ENCODE measurements at places on chromosomes 3 and 15. TPM values are rescaled to one million over a fixed set of nuclear protein-coding genes. Genes with fewer than 3 reads are reported as not detected.

Gene EXD1
- not detected for total RNA-seq

Gene ONECUT1
- total RNA-seq = 14.1 TPM

Gene ARHGAP31
- total RNA-seq = 2.4 TPM

DNA sequence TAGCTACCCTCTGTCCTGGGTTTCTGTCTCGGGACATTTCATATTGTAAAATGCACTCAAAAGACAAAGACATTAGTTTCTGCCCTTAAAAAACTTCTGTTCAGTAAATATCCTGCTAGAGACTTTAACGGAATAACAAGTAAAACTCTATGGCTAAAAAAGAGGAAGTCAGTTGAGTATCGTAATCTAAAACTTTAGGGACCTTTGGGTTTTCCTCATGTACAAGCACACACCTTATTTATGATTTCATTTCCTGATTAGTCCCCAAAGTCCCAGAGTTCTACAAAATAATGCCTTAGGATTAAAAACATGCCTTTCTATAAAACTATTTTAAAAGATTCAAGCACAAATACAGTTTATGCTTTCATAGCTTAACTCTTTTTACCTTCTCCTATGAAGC is 585.9 kb downstream of the UNC13C start:
- no peaks in the 10 kb centered on the region for H3K27me3 ChIP-seq
- DNase-seq = no peak
- no peak overlapping the region for H3K4me3 ChIP-seq
- no peaks in the 10 kb centered on the region for H3K36me3 ChIP-seq
- no peak overlapping the region for H3K27ac ChIP-seq
- H3K4me1 ChIP-seq = no peaks in the 10 kb centered on the region

GRCh38 chr15:69535101-69535638 is 82.6 kb downstream of the RPLP1 start:
- H3K27ac ChIP-seq = no peak overlapping the region
- no peaks in the 10 kb centered on the region for H3K27me3 ChIP-seq
- DNase-seq = no peak
- H3K4me1 ChIP-seq = peaks cover 13% of the 10 kb centered on the region
- no peak overlapping the region for H3K4me3 ChIP-seq
- no peaks in the 10 kb centered on the region for H3K36me3 ChIP-seq

DNA sequence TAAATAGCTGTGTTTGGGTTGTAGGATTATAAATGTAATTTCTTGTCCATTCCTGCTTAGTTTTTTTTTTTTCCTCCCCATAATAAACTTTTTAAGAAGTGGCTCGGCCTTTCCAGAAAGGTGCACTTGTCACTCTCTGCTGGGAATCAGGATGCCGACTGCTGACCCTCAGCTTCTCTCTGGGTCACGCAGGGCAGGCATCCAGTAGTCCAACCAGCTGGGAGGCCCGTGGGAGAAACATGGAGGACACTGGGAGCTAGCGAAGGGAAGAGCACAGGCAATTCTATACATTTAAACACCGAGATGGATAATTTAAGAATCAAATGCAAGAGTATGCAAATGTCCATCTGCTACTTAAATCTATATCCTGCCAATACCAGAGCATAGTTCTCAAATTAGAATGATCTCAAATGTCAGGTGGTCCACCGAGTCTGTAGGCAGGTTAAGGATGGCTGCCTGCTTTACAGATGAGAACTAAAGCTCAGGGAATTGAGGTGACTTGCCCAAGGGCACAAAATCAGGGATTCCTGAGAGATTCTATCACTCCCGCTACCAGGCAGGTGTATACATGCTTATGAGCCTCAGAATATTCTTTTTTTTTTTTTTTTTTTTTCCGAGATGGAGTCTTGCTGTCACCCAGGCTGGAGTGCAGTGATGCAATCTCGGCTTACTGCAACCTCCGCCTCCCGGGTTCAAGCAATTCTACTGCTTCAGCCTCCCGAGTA is 64.5 kb downstream of the DAPK2 start:
- no peak for DNase-seq
- no peaks in the 10 kb centered on the region for H3K27me3 ChIP-seq
- no peaks in the 10 kb centered on the region for H3K36me3 ChIP-seq
- no peak overlapping the region for H3K4me3 ChIP-seq
- H3K27ac ChIP-seq = no peak overlapping the region
- no peaks in the 10 kb centered on the region for H3K4me1 ChIP-seq

DNA sequence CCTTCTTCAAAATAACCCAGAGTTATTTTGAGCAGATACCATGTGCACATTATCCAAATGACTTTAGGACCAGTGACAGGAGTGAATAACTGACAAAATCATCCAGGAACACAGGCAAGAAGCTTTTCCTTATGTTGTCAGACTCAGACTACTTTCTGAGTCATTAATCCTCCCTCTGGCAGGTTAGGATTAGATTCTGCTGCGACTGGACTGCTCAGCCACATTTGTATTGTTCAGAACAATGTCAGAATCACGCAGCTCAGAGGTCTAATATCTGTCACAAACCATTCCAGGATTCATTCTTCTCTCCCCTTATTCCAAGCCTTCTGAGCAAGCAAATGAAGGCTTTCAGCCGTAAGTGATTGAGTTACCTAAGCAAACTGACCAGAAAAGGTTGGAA is 34.8 kb upstream of the FAM174B start:
- no peak for DNase-seq
- H3K36me3 ChIP-seq = peaks cover 24% of the 10 kb centered on the region
- H3K27ac ChIP-seq = no peak overlapping the region
- H3K4me1 ChIP-seq = no peaks in the 10 kb centered on the region
- no peaks in the 10 kb centered on the region for H3K27me3 ChIP-seq

Gene PLD1
- total RNA-seq = 1.5 TPM

DNA sequence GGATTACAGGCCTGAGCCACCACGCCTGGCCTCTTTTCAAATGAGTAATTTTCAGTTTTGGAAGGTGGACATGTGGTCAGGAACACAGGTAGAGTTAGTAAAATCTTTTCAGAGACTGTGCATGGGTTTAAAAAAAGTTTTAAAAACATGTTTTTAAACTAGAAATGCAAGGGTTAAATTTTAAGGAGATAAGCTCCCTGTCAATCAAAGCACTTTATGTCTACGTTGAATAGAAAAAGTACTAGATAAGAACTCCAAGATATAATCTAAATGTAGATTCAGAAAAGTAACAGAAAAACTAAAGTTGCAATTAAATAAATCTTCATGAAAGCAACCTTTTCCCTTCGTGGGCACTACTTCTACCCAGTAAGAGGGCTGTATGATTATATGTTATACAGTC is 131.7 kb downstream of the CLASP2 start:
- H3K27me3 ChIP-seq = no peaks in the 10 kb centered on the region
- H3K36me3 ChIP-seq = peaks cover 33% of the 10 kb centered on the region
- H3K4me1 ChIP-seq = peaks cover 6% of the 10 kb centered on the region

- H3K27me3 ChIP-seq = no peaks in the 10 kb centered on the region
- H3K4me1 ChIP-seq = no peaks in the 10 kb centered on the region
- no peak overlapping the region for H3K4me3 ChIP-seq
- no peak overlapping the region for H3K27ac ChIP-seq
- H3K36me3 ChIP-seq = peaks cover 10% of the 10 kb centered on the region
- DNase-seq = no peak
Measured at GRCh38 chr15:72566973-72567372, 87.5 kb upstream of the GOLGA6B start.

Gene CPLX3
- total RNA-seq = not detected

Gene CLDN11
- total RNA-seq = 2.4 TPM

Gene LRRIQ4
- 0.26 TPM for total RNA-seq

Gene THRB
- total RNA-seq = 8.6 TPM

- no peak for DNase-seq
- no peak overlapping the region for H3K27ac ChIP-seq
- H3K4me1 ChIP-seq = no peaks in the 10 kb centered on the region
- no peak overlapping the region for H3K4me3 ChIP-seq
- H3K36me3 ChIP-seq = peaks cover 19% of the 10 kb centered on the region
- no peaks in the 10 kb centered on the region for H3K27me3 ChIP-seq
Measured at GRCh38 chr3:186070996-186071395, 37.9 kb downstream of the ETV5 start.

DNA sequence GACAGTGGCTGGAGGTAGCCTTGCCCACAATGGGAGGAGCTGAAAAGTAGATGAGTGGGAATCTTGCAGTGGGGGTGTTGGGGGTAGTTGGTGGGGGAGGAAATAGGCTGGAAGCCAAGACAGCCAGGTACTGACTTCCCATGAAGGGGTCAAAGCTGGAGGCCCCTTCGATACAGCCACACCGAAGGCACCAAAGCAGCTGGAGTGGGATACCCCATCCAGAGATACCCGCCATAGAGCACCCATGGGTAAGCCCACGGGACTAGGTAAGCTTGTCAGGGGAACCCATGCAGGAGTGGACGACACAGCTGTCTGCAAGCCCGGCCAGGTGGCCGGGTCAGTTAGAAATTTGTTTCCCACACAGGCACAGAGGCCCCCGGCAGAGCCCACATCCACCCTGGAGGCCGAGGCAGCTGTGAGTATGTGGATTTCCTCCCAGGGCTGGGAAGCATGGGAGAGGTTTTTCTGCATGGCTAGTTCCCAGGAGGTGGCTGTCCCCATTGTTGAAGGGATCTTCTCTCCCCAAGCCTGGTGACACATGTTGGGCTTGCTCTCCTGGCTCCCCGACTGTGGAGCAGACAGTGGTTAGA is 28.6 kb downstream of the PRR23E start:
- H3K27me3 ChIP-seq = no peaks in the 10 kb centered on the region
- DNase-seq = no peak
- no peak overlapping the region for H3K4me3 ChIP-seq

GRCh38 chr3:127393131-127393820 is 105.4 kb upstream of the PRR20G start:
- DNase-seq = no peak
- H3K4me1 ChIP-seq = peaks cover 3% of the 10 kb centered on the region
- no peak overlapping the region for H3K27ac ChIP-seq
- H3K36me3 ChIP-seq = no peaks in the 10 kb centered on the region
- H3K4me3 ChIP-seq = no peak overlapping the region
- no peaks in the 10 kb centered on the region for H3K27me3 ChIP-seq

Gene CTXN2
- 0.11 TPM for total RNA-seq

- no peak for DNase-seq
- no peaks in the 10 kb centered on the region for H3K4me1 ChIP-seq
- peaks cover 10% of the 10 kb centered on the region for H3K36me3 ChIP-seq
Measured at GRCh38 chr3:130748467-130748861, 1.8 kb upstream of the PIK3R4 start.

Gene FRMD5
- total RNA-seq = 3.8 TPM

Gene UROC1
- total RNA-seq = not detected

- no peaks in the 10 kb centered on the region for H3K27me3 ChIP-seq
- H3K4me3 ChIP-seq = no peak overlapping the region
- H3K27ac ChIP-seq = no peak overlapping the region
- no peak for DNase-seq
- H3K36me3 ChIP-seq = no peaks in the 10 kb centered on the region
Measured at GRCh38 chr3:2236203-2236602, 137.5 kb downstream of the CNTN4 start.

Gene CERS3
- total RNA-seq = 1.3 TPM

Gene NBEAL2
- 50.4 TPM for total RNA-seq

Gene ZNF501
- 4.9 TPM for total RNA-seq

GRCh38 chr15:80547264-80547663 is 143.1 kb downstream of the ARNT2 start:
- H3K4me1 ChIP-seq = 0 out of 2 replicates have a peak, but pooled peaks cover 2% of the 10 kb centered on the region
- no peak for DNase-seq
- no peaks in the 10 kb centered on the region for H3K36me3 ChIP-seq
- H3K4me3 ChIP-seq = no peak overlapping the region

DNA sequence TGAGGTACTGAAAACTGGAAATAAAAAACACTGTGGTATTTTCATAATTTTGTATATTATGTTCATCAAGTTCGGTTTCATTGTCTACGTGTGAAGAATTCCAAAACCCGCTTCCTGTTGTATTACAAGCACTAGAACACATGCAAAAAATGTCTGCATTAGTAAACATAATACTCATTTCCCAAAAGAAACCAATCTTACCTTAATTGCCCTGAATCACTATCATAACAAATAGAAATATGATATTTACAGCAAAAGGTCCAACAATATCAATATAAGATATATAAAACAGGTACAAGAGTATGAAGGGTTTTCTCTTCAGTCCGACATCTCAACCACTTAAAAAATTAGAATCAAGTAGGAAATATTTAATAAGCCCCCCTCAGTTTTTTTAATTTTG is 26.3 kb upstream of the GP5 start:
- H3K4me1 ChIP-seq = no peaks in the 10 kb centered on the region
- no peak for DNase-seq
- no peaks in the 10 kb centered on the region for H3K27me3 ChIP-seq
- peaks cover 16% of the 10 kb centered on the region for H3K36me3 ChIP-seq
- H3K27ac ChIP-seq = no peak overlapping the region

Gene SCAANT1
- total RNA-seq = not detected

GRCh38 chr15:78280319-78281072 is 16.1 kb downstream of the DNAJA4 start:
- no peak overlapping the region for H3K27ac ChIP-seq
- H3K4me1 ChIP-seq = no peaks in the 10 kb centered on the region
- no peak overlapping the region for H3K4me3 ChIP-seq
- H3K27me3 ChIP-seq = no peaks in the 10 kb centered on the region
- H3K36me3 ChIP-seq = peaks cover 7% of the 10 kb centered on the region
- DNase-seq = no peak

DNA sequence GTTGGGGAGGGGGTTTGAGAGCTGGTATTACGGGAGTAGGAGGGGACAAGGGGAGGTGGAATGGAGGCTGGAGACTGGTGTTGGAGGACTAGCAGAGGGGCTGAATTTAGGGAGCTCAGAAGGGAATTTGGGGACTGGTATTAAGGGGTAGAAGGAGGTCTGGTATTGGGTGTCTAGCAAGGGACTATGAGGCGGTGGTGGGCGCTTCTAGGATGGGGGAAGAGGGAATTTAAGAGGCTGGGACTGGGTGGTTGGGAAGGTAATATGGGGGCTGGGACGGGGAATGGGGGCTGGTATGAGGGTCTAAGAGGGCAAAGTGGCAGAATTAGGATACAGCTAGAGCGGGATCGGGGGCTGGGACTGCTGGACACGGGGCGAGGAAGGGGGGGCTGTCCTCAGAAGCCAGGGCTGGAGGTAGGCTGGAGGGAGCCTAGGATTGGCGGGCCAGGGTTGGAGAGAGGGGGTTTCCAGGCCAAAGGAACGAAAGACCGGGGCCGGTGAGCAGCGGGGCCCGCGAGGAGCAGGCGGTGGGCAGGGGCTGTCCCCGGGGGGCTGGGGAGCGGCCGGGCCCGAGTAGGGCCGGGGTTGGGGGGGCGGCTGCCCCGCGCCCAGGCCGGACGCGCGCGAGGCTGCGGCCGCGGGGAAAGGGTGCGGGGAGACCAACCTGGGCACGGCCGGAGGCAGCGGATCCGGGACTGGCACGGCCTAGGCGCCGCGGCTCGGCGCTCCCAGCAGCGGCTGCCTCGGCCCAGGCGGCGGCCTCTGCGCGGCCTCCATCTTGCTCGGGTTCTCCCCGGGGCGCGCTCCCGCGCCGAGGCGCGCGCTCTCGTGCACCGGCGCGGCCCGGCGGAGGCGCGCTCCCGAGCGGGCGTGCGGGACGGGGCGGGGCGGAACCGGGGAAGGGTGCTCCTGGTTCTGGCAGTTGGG is at the start of gene LHFPL4:
TSS of gene LHFPL4 (minus strand) at position 802 of the 927 bp plus-strand sequence. CDS start 1,143 bp downstream, outside the sequence.
- H3K36me3 ChIP-seq = peaks cover 8% of the 10 kb centered on the region
- DNase-seq = peak; percentile 32
- H3K27me3 ChIP-seq = no peaks in the 10 kb centered on the region
- H3K4me3 ChIP-seq = peak within 1 kb of the TSS; percentile 94
- no peak within 1 kb of the TSS for H3K27ac ChIP-seq

All from H9 (cell line).